ENCODE measurements at places on chromosomes 5 and 9.
A peak's percentile ranks its signal among the peaks of the same experiment; 100 is the strongest.

GRCh38 chr5:81545911-81546310, 152.0 kb upstream of the ACOT12 start:
- DNase-seq: no peak

DNA sequence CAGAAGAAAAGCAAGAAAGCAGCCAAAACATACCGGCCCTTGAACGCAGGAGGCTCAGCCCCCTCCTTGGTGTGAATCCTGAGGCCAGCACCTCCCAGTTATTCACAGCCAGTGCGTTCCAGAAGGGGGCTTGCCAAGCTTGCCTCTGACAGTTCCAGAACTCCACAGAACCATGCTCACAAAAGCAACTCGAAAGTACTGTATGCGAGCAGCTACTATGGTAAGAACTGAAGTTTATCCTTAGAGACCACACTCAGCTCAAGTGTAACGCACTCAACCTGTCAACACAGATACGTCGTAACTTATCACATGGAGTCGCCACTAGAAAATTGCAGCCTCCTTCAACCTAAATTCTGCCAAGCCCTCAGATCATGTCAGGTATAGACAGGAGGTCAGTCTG, 1.4 kb downstream of the UBAC1 start:
- no peak for DNase-seq

DNA sequence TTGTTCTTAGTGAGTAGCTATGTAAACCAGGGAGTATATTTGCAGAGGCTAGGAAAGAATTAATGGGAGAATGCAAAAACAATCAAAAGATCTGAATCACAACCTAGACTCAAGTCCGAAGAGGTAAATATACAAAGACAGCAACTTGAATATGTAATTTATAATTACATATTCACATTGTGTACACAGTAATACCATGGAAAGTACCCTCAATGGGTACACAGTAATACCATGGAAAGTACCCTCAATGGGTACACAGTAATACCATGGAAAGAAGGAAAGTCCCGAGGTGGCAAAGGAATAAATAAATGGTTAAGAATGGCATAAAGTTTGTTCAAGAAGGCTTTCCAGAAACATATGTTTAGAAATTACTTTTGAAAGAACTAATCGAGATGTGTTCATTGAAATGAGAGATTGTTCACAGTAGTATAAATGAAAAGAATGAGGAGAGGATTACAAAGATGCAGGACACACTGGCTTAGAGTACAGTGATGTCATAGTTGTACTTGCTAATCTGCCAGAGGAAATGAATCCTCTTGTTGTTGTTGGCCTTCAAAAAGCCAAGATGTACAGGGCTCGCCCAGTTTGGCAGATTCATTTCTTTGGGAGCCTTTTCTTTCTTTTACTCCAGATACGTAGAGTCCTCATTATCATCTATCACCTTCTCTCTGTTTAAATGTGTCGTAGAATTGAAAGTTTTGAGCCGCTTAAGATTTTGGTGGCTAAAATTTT, 116.0 kb downstream of the UNC13B start:
- peak; percentile 36 for DNase-seq

- DNase-seq: no peak
Observed at GRCh38 chr5:500491-500890, 23.8 kb downstream of the SLC9A3 start.

DNA sequence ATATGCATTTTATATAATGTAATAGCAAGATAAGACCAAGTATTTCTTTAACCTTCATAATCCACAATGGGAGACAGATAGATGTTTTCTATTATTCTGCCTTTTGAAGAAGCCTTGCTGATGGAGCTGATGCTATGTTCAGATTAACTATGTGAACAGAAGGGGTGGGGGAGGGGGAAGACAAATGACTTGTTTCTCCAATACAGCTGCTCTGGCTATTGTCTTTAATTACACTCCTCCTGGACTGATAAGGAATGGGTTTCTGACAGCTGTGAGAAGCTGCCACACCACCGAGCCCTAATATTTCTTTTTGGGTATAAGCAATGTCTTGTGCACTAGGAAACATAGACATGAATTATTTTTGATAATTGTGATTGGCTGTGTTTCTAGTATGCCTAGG, 62.0 kb downstream of the CAVIN4 start:
- no peak for DNase-seq

DNA sequence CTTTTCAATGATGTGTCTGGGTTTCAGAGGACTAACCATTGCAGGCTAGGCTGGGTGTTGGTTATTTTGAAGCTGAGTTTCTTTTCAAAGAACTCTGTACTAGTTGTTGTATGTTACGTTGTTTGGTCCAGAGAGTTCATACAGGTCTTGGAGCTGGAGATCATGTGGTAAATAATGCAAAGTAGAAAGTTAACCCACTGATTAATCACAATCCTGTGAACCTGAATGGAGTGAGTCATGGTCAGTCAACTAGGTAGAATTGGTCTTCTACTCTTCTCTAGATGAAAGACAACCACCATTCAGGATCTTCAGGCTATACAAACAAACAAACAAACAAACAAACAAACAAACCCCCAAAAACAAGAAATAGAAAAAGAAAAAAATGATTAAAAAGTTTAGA, 388.9 kb upstream of the ACTBL2 start:
- peak; percentile 22 for DNase-seq

GRCh38 chr5:175325681-175326080, 118.3 kb downstream of the DRD1 start:
- DNase-seq: peak; percentile 65

DNA sequence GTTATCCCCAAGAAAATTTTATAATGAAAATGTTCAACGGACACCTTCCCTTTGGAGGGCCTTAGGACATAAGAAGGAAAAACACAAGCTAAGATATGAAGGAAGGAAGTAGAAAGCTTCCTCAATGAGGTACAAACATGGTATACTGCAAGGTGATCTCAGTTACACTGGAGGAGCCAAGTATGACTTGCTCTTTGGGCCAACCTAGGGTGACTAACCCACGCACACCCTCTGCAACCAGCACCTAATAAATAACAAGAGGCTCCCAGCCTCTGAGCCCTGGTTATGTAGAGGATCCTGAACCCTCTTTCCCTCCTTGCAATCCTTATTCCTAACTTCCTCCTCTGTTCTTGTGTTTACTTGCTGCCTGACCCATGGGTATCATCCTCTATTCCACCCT, 38.3 kb upstream of the KCNV2 start:
- DNase-seq: no peak

- no peak for DNase-seq
Observed at GRCh38 chr5:43075319-43076293, 35.5 kb upstream of the ANXA2R start.

- DNase-seq: no peak
Observed at GRCh38 chr9:127778280-127779135, at the start of gene SH2D3C. Gene SH2D3C, minus strand, starts transcription at chr9:127778666. Its CDS starts 39 bp downstream, at chr9:127778627.

DNA sequence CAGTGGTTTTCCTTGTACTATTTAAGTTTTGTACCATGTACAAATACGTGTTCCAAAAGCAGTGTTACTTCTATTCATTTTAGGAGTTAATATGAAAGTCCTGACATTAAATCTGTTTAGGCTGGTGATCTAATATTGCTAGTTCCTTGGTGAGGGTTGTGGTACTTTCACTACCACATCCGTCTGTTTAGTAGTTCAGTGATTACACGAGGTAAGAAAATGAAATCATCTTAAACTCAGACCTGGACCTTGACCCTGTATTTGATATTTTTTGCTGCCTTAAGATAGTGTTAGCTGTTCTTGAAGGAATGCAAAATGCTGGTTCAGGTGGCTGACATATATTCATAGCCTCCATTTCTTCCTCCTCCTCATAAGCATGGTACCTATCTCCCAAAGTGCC, 50.3 kb downstream of the MTAP start:
- DNase-seq: no peak

DNA sequence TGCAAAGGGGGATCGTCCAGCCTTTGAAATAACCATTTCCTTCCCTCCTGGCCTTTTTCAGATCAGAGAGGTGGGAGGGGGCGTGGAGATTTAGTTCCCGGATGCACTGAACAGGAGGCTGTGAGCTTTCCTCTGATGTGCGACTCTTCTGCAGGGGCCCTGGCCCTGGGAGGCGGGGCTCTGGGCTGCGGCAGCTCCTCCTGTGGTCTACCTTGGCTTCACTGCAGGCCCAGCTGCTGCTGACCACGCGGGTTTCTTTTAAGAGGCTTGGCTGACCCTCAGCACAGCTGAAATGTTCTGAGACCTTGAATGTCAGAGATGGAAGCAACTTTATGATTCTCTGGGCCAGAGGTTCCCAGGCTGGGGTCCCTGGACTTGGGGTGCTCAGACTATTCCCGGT, 27.0 kb upstream of the COL15A1 start:
- DNase-seq: no peak

GRCh38 chr5:82858151-82859025, 218.8 kb downstream of the TMEM167A start:
- no peak for DNase-seq

GRCh38 chr5:3996707-3997336, 401.2 kb downstream of the IRX1 start:
- DNase-seq: no peak

DNA sequence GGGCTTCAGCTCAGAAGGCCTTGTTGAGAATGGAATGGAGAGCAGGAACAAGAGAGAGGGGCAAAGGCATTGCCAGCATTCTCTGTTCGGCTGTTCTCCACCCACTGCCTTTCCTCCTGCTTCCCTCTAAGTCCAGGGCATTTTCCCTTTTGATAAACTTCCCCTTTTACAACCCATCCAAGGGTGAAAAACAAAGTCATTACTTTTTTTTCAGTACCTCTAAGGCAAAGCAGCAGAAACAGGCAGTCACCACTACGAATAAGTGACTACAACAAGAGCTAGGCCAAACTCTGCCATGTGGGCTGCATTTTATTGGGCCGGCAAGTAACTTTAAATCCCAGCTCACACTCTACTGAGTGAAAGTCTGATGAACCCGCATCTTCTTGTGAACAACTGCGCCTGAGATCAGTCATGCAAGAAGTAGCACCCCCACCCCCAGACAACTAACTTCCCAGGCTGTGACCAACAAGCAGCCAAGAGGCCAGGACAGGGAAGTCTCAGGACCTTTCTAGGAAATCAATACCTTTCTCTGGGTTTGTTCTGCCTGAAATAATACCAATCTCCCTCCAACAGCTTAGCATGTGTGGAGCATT, 13.1 kb downstream of the IL7R start:
- no peak for DNase-seq

DNA sequence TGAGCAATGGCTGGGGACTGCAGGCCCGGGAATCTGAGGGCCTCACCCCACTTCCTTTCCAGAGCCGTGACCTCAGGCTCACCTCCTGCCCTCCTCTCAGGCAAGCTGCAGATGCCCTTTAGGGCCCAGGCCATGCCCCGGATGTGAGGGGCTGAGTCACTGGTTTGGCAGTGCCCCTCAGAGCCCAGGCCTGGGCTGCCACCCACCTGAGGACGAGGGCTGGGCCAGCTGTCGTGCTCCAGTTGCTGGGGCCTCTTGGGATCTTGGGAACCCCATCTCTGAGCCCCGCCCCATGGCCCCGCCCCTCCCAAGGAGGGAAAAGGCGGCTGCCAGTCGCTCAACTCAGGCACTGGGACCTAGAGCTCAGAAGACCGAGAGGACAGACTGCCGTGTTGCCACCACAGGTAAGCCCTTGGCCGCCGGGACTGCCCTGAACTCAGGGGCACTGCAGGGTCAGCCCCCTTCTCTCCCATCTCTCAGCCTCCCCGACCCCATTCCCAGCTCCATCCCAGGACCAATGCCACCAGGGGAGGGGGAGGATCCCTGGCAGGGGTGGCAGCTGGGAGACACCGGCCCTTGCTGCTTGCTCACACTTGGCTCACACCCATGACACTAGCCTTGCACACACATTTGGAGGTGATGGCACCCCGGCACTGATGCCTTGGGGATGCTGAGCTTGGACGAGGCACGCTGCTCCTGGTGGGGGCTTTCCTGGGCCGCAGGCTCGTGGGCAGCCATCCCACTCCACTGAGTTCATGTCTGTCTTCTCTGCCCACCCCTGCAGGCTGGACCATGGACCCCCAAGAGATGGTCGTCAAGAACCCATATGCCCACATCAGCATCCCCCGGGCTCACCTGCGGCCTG, at the start of gene CYSRT1:
TSS of gene CYSRT1 (plus strand) at position 345 of the 865 bp plus-strand sequence. CDS start at position 793, 448 bp downstream.
- peak; percentile 70 for DNase-seq

GRCh38 chr5:149403923-149404745, 25.0 kb upstream of the IL17B start:
- DNase-seq: no peak

DNA sequence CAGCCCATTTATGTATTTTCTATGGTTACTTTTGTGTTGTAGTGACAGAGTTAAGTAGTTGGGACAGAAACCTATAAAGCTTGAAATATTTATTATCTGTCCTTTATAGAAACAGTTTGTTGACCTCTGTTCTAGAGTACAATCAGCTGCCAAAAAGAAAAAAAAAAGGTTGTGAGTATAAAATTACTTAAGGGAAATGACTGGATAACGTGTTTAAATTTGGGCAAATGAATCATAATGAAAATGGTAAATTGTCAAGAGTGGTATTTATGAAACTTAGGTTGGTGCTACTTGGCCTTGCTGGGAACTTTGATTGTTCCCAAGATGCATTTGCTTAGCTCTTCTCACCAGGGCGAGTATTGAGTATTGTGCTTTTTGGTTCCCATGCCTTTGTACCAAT, 70.2 kb upstream of the IL6ST start:
- no peak for DNase-seq

- peak; percentile 21 for DNase-seq
Observed at GRCh38 chr9:123749580-123750202, 180.2 kb downstream of the DENND1A start.

DNA sequence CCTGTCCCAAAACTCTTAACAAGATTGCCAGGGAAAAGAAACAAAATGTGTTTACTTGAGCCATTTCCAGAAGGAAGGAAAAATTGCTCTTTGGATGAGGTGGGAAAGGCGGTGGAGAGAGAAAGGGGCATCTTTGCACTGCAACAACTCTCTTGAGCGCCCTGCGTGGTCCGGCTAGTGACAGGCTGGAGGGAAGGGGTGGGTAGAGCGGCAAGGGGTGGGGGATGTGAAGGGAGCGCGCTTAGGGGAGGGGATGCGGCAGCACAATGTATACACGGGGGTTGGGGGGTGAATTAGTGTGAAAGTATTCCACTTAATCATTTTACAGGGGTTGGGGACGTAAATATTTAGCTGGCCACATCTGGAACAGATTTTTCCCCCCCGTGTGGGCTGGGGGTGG, 1.3 kb downstream of the FGF10 start:
- no peak for DNase-seq

DNA sequence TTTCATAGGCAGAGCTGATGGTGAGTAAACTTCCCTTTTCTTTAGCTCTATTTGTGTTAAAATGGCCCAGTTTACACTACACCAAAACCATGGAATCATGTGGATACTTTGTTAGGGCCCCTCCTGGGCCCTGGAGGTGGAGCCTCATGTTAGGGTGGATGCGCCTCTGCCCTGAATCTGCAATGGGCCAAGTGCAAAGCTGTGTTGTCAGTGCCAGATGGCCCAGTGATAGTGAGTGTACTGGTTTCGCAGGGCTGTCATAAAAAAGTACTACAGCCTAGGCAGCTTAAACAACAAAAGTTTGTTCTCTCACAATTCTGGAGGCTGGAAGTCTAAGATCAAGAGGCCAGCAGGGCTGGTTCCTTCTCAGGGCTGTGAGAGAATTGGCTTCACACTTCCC, 64.8 kb downstream of the HSPA4 start:
- no peak for DNase-seq

GRCh38 chr9:106769331-106769730, 93.6 kb upstream of the ZNF462 start:
- no peak for DNase-seq

Data from RWPE1 (cell line).